Left renal cortex interstitium (tissue), 4 donors: ENCODE measurements at places on chromosomes 7 and 10. TPM values are rescaled to one million over a fixed set of nuclear protein-coding genes. Genes with fewer than 3 reads are reported as not detected.

The CPN1 gene
- 2.6 TPM for polyA plus RNA-seq

DNA sequence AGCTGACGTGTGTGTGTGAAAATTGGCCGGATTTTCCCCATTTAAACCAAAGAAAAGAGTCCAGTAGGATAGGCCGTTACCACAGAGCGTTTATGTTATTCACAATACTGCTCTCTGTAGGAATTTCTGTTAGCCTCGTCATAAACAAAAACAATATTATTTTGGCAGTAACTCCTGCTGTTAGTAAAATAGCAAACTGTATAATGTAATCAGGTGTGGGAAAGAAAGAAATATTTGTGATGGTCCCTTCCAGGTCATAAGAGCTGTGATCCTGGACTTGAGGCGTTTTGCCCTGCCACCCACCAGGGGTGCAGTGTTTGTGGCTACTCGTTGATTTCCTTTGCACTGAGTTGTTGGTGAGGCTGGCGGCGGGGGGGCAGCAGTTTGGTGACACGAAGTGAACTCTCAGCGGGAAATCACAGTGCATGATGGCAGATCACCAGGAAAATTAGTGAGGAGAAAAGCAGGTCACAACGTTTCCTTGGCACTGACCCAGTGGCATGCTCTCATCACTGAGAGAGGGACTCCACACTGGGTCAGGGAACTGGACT, 2.8 kb downstream of the EEPD1 start:
- no peak for DNase-seq

- DNase-seq, result peak; percentile 68
Measured at GRCh38 chr10:48456361-48456804, 148.5 kb downstream of the ARHGAP22 start.

DNA sequence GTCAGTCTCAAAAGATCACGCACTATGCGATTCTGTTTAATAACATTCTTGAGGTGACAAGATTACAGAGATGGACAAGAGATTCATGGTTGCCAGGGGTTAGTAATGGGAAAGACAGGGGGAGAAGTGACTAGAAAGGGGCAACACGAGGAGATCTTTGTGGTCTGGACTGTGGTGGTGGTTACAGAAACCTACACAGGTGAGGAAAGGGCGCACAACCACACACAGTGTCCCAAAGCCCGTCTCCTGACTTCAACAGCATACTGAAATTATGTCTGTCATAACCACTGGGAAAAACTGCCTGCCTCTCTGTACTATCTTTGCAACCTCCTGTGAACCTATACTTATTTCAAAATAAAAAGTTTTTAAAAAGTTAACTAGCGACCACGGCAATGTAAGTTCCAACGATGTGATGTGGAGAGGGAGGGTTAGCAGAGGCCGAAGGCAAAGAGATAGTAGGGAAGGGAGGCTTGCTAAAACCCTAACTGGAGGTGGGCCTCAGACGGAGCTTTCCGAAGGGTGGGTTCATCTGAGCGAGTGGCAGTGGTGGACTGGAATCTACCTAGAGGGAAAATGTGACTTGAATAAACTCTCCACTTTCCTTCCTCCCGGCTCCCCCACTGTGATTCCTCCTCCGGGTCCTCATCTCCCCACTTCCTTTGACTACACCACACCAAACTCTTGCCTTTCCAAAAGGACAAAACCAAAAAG, 43.7 kb downstream of the GNA12 start:
- no peak for DNase-seq

DNA sequence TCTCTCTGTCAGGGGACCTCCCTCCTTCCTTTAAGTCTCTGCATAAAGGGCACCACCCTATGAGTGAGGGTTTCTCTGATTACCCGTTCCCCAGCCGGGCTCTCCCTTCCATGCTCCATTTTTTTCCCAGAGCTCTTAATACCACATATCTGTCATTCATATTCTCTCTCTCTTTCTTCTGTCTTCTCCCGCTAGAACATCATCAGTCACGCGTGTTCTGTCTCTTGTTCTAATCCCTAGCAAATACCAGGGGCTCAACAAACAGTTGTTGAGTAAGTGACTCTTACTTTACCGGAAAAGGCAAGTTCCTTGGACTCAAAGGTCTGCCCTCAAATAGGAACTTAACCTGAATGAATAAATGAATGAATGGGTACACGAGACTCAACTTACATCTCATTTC, 68.5 kb downstream of the RSU1 start:
- DNase-seq, result no peak
